ENCODE measurements at places on chromosomes 6 and 20.
A peak's percentile ranks its signal among the peaks of the same experiment; 100 is the strongest.

DNA sequence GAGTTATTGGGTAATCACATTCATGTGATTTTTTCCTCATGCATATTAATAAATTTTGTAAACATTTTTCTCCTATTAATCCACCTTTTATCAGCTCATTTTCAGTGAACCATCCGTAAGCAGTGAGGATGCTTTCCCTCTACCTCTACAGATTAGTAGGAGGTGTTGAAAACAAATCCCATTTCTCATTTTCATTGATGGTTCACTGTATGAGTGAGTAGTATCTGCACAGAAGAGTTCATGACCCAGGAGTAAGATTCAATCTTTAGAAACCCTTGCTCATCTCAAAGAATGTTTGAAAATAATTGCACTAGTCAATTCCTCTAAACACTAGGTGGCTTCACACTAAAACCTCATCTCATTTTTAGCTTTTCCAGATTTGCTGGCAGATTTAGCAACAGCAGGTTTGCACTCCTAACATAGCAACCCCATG lies 440.0 kb downstream of the HAO1 start:
- DNase-seq = no peak

DNA sequence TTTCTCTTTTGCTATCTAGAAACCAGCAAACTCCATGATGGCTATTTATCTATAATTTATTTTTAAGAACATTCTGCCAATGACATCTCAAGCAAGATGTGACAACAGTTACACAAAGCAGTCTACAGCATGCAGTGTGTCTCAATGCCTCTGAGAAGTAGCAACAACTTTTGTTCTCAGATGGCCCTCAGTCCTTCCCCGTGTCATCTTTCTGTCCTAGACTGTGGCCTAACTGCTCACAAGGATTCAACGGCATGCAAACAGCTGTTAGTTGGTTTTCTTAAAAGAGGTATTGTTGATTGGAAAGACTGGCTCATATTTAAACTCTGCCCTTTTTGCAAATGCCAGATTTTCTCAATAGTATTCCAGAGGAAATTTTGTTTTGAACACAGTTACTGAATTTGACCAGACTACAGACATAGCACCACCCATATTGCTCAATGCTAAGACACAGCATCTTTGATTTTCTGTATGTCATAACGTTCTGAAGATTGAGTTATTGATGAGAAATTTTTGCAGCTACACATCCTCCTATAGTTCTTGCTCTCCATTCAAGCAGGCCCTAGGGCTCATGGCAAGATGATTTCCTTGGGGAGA lies 26.1 kb upstream of the F13A1 start:
- DNase-seq = no peak

DNA sequence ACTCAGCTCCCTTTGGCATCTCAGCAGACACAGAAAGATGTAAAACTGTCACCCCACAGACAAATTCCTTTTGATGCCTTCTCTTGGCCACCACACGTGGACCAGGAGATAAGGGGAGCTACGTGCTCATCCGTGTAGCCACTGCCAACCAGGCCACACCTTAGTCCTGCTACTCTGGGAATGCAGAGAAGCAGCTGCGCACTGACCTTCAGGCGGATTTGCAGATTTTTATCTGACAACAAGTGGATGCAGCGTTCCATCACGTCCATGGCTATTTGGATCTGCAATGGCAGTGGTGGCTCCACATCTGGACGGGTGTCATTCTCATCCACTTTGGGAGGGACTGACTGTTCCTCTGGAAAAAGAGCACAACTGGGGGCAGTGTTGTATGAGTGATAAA lies 30.8 kb downstream of the TTI1 start:
- DNase-seq = no peak

GRCh38 chr6:162904069-162904663 lies 176.4 kb downstream of the PACRG start:
- no peak for DNase-seq

DNA sequence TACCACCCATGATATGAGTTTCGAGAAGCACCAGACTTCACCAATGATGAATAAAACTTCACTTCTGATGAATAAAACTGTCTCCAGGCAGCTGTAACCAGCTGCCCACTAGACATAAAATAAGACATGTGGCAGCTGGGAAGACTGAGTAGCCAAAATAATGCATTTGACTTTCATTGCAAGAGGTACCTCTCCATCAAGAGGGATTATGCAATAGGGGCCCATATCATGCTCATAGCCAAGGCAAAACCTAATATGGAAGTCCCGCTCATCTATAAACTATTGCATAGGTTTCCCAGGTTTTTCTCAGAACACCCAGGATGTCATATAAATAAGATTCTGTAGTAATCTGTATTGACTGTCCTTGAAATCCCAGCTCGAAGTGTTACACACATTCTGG lies 155.5 kb downstream of the SIM1 start:
- DNase-seq = no peak

GRCh38 chr20:6769903-6770785 lies 2.7 kb downstream of the BMP2 start:
- DNase-seq = no peak

- no peak for DNase-seq
Measured at GRCh38 chr6:132257561-132257960, 143.7 kb downstream of the MOXD1 start.

DNA sequence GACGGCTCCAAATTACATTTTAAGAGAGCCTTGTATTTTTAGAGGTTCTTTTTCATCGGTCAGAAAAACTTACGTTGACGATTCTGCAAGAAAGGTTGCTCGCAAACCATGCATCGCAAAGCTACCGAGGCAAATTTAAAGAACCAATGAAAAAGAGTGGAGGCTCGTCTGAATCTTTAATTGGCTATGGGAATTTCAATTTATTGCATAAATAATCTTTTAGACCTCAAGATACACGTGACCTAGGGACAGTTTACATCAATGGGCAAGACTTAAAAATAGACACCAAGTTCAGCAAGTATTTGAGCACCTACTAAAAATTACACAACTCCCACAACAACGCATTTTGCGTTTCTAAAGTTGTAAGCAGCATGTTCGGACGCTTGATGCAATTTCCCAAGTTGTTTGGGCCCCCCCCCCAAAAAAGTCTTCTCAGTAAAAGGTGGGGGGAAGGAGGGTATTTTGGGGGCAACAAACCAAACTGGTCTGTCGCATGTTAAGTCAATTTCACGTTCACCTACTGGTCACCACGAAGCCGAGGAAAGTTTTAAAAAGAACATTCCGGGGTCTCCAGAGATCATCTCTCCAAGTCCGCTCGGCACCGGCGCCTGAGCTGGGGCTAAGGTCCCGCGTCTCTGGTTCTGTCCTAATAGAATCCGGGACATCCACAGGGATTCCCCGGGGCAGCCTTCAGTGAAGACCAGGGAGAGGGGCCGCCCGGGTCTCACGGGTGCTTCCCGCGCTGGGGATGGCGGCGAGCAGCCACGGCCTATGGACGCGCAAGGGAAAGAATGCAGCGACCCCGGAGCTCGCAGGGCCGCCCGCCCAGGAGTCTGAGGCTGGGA lies 851 bp downstream of the SNX5 start:
- peak; percentile 35 for DNase-seq

DNA sequence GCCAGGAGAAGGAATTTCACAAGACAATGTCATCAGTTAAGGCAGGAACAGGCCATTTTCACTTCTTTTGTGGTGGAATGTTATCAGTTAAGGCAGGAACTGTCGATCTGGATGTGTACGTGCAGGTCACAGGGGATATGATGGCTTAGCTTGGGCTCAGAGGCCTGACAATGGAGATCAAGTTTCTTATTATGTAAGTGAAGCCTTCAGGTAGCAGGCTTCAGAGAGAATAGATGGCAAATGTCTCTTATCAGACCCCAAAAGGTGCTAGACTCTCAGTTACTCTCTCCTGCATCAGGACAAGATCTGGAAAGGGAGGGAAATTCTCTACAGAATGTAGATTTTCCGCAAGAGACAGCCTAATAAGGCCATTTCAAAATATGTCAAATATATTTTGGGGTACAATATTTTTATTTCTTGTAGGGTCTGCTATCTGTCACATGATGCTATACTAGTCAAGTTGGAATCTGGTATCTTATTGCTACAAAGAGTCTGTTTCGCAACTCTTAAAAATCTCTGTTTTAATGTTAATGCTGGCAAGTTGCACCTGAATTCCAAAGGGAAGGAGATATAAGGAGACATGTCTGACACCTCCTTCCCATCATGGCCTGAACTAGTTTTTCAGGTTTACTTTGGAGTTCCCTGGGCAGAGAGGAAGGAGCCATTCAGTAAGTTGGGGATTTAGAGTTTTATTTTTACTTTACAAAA lies 48.8 kb downstream of the TRDN start:
- no peak for DNase-seq

DNA sequence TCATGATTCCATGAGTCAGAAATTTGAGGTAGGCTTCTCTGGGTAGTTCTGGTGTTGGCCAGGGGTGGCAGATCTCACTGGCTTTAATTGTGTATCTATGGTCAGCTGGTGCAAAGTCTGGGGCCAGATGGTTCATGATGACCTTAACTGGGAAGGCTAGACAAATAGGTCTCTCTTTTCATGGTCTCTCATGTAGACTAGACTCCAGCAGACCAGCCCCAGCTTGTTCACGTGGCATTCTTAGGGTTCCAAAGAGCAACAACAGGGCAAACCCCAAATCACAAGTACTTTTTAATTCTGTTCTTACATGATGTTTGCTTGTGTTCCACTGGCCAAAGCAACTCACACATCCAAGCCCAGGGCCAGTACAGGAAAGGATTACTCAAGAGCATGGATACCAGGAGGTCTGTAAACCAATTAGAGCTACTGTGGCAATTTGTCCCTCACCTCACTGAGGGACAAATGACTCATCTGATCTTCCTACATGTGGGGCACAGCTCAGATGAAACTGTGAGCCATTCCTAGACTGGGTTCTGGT lies 79.5 kb upstream of the PBOV1 start:
- peak; percentile 30 for DNase-seq
